Left ventricle myocardium inferior (tissue), 1 donor: ENCODE measurements at places on chromosomes 2 and 18. TPM values are rescaled to one million over a fixed set of nuclear protein-coding genes. Genes with fewer than 3 reads are reported as not detected.

GRCh38 chr2:235928751-235929370 is 239.3 kb downstream of the GBX2 start:
- no peak for DNase-seq

Gene SCYGR4
- not detected for total RNA-seq

- no peak for DNase-seq
These were observed 91.7 kb upstream of the TGIF1 start for GRCh38 chr18:3358310-3358709.

DNA sequence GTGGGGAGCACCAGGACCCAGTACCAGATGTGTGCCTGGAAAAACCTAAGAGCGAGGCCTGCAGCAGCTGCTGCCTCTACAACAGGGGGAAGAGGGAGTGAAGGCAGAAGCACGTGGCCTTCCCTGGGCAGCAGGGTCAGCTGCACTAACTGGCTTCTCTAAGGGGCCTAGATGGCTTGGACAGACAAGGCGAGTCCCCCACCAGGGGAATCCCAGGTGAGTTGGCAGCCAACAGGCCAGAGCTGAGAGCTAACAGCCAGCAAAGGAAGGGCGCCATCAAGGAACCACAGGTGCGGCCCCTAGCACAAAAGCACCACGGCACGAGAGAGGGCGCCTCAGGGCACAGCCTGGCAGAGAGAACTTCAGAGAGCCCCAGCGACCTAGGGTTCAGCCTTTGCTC is 19.8 kb upstream of the MAL start:
- no peak for DNase-seq
